ENCODE measurements at places on chromosomes 2 and 18. TPM values are rescaled to one million over a fixed set of nuclear protein-coding genes. Genes with fewer than 3 reads are reported as not detected.

The CPO gene
- not detected for total RNA-seq

The AP1S3 gene
- total RNA-seq: 11.5 TPM

The CCT4 gene
- total RNA-seq: 166 TPM

The GCG gene
- total RNA-seq: 92.9 TPM

The LHCGR gene
- not detected for total RNA-seq

The ZNF2 gene
- 5.7 TPM for total RNA-seq

The DOK6 gene
- total RNA-seq: 7.0 TPM

The KCNS3 gene
- 8.2 TPM for total RNA-seq

The POTEI gene
- 5.6 TPM for total RNA-seq

The KLHL30 gene
- 0.07 TPM for total RNA-seq

The COL4A4 gene
- total RNA-seq: 0.44 TPM

The FOXI3 gene
- total RNA-seq: 0.57 TPM

The MDH1B gene
- 2.8 TPM for total RNA-seq

The KYNU gene
- total RNA-seq: not detected

The OSBPL1A gene
- 15.0 TPM for total RNA-seq

The CCBE1 gene
- 1.1 TPM for total RNA-seq

The FAM124B gene
- not detected for total RNA-seq

The TMEM182 gene
- total RNA-seq: 8.1 TPM

The LYG2 gene
- not detected for total RNA-seq

The REG1B gene
- total RNA-seq: not detected
